ENCODE measurements at places on chromosomes 2 and 18. TPM values are rescaled to one million over a fixed set of nuclear protein-coding genes. Genes with fewer than 3 reads are reported as not detected.

GRCh38 chr18:28123401-28124030, 53.4 kb downstream of the CDH2 start:
- H3K36me3 ChIP-seq: no peaks in the 10 kb centered on the region
- peaks cover 55% of the 10 kb centered on the region for H3K4me1 ChIP-seq
- H3K27me3 ChIP-seq: no peaks in the 10 kb centered on the region
- DNase-seq: no peak

DNA sequence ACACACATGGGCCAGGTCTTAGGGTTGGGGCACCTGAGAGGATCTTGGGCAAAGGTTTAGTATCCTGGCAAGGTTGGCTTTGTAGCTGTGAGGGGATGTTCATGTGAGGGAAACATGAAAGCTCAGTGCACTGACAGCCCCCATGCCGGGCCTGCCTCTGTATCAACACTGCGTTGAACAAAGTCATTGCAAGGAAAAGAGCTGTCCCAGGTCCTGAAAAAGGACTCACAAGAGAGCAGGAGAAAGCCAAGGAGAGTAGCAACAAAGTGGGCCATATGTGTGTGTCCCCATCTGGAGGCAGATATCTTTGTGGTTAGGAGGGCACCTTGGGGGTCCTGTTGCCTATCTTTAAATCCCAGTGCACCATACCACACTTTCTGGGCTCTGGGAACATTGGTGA, 237.8 kb upstream of the THSD7B start:
- no peaks in the 10 kb centered on the region for H3K4me1 ChIP-seq
- no peak overlapping the region for H3K27ac ChIP-seq
- no peak for DNase-seq
- no peaks in the 10 kb centered on the region for H3K27me3 ChIP-seq

DNA sequence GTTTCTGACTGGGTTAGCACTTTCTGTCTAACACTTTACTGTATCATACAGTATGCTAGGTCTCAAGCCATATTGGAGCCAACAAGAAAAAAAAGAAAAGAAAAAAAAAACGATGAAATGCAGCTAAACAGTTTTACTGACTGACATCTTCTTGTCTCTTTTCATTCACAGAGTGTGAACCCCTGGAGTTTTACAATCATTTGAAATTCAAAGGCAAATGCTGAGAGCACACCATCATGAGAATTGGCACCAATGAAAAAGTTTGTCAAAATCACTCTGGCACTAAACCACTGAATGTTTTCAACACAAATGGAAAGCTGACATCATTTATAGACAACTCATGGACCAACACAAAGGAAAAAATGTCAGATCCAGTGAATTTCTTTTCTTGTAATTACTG, 513.3 kb downstream of the LRRTM4 start:
- H3K4me3 ChIP-seq: no peak overlapping the region
- no peaks in the 10 kb centered on the region for H3K4me1 ChIP-seq
- H3K27me3 ChIP-seq: no peaks in the 10 kb centered on the region
- no peak overlapping the region for H3K27ac ChIP-seq
- no peak for DNase-seq

DNA sequence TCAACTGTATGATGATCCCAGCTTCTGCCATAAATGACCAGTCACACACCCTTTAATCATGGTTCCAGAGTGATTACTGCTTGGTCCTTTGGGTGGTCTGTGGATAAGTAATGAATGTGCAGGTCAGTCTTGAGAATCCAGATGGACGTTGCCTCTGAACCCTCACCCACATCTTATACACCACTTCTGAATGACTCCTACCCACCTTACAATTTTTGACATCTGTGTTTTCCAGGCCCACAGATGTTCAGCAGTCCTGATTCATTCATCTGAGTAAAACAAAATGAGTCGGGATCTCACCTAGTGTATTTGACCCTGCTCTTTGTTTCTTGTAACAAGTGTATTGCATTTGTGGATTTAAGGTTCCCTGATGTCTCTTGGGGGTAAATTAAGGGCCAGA, 194.1 kb upstream of the CCDC68 start:
- DNase-seq: no peak
- no peaks in the 10 kb centered on the region for H3K27me3 ChIP-seq
- no peak overlapping the region for H3K4me3 ChIP-seq
- no peak overlapping the region for H3K27ac ChIP-seq
- no peaks in the 10 kb centered on the region for H3K36me3 ChIP-seq

DNA sequence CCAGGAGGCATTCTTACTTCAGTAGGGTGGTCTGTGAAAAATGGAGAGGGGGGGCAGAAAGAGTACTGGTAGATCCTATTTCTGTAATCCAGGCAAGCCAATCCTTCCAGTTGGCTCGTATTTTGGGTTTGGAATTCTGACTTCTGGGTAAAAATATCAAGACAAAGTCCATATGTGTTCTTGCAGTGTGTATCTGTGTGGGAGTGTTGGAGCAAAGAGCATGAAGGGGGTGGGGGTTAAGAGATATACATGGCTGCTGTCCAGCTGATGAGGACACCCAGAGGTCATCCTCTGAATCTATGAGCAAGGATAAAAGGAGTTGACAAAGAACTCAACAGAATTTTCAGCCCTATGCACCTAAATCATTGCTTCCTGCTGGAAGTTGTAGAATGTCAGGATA, 375.8 kb upstream of the PIK3C3 start:
- H3K27me3 ChIP-seq: no peaks in the 10 kb centered on the region
- H3K27ac ChIP-seq: no peak overlapping the region
- peaks cover 5% of the 10 kb centered on the region for H3K36me3 ChIP-seq
- DNase-seq: no peak
- peaks cover 2% of the 10 kb centered on the region for H3K4me1 ChIP-seq

DNA sequence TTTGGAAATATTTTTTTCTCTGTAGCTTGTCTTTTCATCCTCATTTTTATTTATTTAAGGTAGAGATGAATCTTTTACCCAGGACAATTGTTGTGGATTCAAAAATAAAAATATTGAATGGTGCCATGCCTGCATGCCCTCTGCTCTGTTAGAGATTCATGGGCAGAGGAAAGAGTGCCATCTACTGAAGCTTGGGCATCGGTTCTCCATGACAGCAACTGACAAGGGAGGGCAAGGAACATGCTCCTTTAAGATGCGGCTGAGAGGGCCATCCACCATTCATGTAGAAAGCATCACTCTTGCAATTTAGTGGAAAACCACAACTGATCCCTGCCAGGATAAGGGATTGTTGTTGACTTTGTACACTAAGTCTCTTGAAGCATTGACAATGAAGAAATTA, 79.9 kb downstream of the PARD3B start:
- peaks cover 12% of the 10 kb centered on the region for H3K4me1 ChIP-seq
- H3K36me3 ChIP-seq: peaks cover 2% of the 10 kb centered on the region
- no peak overlapping the region for H3K27ac ChIP-seq
- no peak overlapping the region for H3K4me3 ChIP-seq
- no peaks in the 10 kb centered on the region for H3K27me3 ChIP-seq

DNA sequence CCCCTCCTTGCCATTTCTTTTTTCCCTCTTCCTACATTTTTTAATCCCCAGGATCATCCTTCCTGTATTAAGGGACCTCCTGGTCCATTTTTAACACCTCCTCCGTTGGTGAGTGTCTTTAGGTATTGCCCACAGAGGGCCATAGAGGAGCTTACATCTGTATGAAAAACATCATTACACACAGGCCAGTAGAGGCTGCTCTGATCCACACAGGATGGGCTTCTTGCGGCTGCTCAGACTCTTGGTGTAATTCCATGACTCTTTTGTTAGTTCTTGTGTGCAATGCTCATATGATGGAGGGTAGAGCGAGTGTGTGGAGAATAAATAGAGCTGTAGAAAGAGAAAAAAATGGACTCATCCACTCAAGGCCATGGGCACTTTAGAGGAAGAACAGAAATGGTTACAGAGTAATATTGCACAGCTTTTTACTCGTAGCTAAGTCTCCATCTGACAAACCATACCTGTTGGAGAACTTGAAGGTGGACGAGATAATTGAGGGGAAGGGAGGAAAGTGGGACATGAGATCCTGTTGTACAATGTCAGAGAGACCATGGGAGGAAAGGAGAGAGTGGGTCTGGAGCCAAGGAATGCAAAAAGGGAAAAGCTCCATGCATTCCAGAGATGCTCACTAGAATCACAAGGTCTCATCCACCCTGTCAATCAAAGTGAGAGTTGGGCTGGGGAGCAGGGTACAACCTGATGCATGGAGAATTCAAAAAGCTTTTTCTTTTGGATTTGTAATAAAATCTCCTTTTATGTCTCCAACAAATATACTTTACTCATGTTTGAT, 129.7 kb upstream of the TNP1 start:
- H3K36me3 ChIP-seq: peaks cover 6% of the 10 kb centered on the region
- peaks cover 56% of the 10 kb centered on the region for H3K4me1 ChIP-seq
- H3K27me3 ChIP-seq: peaks cover 2% of the 10 kb centered on the region

- H3K4me3 ChIP-seq: no peak overlapping the region
- no peak overlapping the region for H3K27ac ChIP-seq
- peaks cover 4% of the 10 kb centered on the region for H3K4me1 ChIP-seq
- no peaks in the 10 kb centered on the region for H3K27me3 ChIP-seq
- H3K36me3 ChIP-seq: no peaks in the 10 kb centered on the region
- no peak for DNase-seq
Measured at GRCh38 chr18:24930971-24931370, 421.0 kb downstream of the ZNF521 start.

DNA sequence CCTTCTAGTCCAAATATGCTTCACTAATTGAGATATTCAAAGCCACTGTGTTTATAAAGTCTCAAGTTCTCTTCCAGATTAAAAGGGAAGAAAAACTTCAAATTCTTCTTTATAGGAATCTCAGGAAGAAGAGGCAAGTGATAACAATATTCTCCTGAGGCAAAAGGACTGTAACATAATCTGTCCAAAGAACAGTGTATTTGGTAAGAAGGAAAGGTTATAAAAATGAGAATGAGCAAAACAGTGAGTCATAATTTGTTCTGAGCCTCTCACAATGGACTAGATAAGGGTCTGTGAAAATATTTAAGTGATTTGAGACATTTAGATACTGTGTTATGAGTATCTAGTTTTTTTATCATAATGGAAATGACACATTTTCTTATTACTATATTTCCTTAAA, 44.3 kb downstream of the SNRPD1 start:
- no peak overlapping the region for H3K4me3 ChIP-seq
- no peak for DNase-seq
- H3K4me1 ChIP-seq: peaks cover 8% of the 10 kb centered on the region
- peaks cover 3% of the 10 kb centered on the region for H3K36me3 ChIP-seq

DNA sequence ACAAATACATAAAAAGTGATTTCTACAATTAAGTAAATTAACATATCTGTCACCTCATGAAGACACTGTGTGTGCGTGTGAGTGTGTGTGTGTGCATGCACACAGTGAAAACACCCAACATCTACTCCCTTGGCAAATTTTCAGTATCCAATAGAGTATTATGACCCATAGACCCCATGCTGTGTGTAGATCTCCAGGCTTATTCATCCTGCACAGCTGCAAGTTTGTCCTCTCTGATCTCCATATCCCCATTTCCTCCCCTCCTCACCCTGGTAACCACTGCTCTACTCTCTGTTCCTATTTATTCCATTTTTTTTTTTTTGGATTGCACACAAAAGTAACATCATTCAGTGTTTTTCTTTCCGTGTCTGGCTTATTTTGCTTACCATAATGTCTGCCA, 391.0 kb downstream of the SOX11 start:
- H3K36me3 ChIP-seq: peaks cover 1% of the 10 kb centered on the region
- H3K27ac ChIP-seq: no peak overlapping the region
- no peak for DNase-seq
- H3K4me1 ChIP-seq: peaks cover 29% of the 10 kb centered on the region

- peaks cover 15% of the 10 kb centered on the region for H3K4me1 ChIP-seq
- no peaks in the 10 kb centered on the region for H3K36me3 ChIP-seq
- no peak for DNase-seq
- no peaks in the 10 kb centered on the region for H3K27me3 ChIP-seq
Measured at GRCh38 chr2:160657196-160657595, 163.6 kb upstream of the RBMS1 start.

DNA sequence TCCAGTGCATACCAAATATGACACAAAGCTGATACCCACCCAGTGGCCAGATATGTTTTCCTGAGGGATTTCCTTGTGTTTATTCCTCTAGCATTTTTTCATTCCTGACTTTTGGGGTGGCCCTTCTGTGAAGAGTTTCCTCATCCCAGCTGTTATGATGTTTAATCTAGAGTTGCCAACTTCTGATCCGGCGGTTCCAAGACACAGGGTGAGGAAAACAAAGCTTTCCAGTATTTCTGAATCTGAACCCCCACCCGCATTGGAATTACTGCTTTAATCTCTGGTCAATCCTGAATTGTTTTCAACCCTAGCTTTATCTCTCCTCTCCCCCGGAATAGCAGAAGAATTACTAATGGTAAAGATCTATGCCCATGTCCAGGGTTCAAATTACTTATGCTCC, 39.2 kb upstream of the PNPT1 start:
- DNase-seq: no peak
- no peak overlapping the region for H3K27ac ChIP-seq
- H3K4me1 ChIP-seq: no peaks in the 10 kb centered on the region
- H3K36me3 ChIP-seq: no peaks in the 10 kb centered on the region
- no peak overlapping the region for H3K4me3 ChIP-seq

DNA sequence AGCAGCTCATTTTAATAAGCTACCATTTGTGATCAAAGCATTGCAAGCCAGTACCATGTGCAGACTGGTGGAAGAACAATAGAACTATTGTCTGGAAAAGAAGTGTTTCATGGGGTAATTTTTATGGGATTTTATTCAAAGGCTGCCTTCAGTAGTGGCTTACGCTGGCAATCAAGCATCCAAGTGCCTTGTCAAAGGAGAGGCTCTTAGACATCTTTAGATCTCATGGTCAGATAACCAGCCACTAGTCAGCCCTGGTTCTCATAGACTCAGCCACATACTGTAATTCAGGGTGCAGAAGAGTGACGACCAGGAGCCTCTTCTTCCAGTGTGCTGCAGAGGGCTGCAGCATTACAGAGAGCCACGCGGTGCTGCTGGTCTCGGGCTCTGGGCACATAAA, 98.5 kb upstream of the NOSTRIN start:
- H3K27ac ChIP-seq: no peak overlapping the region
- no peak for DNase-seq
- H3K36me3 ChIP-seq: peaks cover 2% of the 10 kb centered on the region
- peaks cover 20% of the 10 kb centered on the region for H3K4me1 ChIP-seq
- no peaks in the 10 kb centered on the region for H3K27me3 ChIP-seq

Gene RAMP1
- total RNA-seq: 93.4 TPM

Gene REG3G
- total RNA-seq: not detected

Gene RAB11FIP5
- total RNA-seq: 35.5 TPM

Gene LRATD1
- not detected for total RNA-seq

Gene ARHGEF33
- 0.65 TPM for total RNA-seq

Gene DTYMK
- total RNA-seq: 28.8 TPM

Gene SLC9A2
- total RNA-seq: not detected

Gene SPP2
- not detected for total RNA-seq
